ENCODE measurements at places on chromosomes 16 and 17.

DNA sequence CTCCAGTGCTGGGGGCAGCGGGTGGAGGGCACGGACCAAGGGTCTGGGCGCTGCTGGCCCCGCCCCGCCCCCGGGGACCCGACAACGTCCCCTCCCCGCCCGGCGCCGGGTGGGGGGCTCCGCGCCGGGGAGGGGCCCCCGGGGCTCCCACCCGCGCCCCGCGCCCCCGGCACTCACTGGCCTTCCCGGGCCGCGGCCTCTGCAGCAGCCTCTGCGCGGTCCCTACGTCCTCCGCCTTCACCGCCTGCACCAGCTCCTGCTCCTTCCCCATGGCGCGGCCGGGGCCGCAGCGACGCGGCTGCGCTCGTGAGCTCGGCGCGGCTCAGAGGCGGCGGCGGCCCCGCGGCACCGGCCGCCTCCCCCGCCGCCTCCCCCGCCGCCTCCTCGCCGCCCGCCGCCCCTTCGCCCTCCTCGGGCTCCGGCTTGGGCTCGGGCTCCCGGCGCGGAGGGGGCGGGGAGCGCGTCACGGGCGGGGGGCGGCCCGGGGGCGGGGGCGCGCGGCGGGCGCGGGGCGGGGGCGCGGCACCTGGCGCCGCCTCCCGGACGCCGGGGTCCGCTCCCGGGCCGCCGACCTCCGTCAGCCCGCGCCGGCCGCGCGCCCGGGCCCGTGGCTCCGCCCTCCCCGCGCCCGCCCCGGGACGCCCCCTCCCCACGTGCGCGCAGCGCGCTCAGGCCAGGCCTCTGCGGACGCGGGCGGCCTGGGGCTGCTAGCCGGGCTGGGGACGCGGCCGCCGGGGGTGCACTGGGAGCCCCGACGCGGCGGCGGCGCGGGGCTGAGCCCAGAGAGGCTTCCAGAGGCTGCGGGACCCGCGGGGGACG, at the start of gene CASKIN1:
CASKIN1 (minus strand) TSS at position 444 of the 819 bp plus-strand sequence; CDS start at position 271, 173 bp downstream.
- DNase-seq = peak; percentile 61

DNA sequence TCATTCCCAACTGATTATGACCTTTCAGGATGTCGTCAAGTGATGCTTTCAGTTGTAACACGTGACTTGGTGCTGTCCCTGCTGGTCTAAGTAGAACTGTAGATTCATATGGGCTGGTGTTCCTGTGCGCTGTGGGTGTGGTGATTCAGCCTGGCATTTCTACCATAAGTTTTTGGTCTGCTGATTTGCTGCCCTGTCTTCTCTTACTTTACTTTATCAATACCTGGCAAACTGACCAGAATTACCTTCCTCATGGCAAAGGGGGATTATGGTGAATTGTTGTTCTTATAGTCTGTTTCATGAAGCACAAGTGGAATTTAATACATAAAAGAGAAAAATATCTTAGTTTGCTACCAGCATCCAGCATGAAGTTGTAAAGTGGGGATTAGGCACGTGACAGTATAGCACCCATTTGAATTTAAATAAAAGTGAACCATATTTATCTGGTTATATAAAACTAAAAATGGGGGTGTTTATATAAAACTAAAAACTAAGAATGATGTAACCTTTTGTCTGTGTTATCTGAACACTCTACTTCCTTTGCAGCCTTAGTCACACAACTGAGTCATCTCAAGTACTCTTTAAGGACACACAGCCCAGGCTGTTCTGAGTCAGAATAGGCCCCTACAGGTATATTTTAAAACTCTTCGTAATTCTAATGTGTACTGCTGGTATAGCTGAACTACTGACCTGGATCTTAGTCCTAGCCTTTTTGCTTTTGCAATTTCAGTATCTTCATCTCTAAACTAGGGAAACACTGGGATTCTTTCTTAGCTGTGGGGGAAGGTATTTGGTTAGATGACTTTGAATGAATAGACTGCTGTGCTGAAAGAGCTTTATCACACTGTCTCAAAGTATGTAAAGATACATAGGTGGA, 28.3 kb downstream of the TTC19 start:
- no peak for DNase-seq

- DNase-seq = no peak
These were observed 32.2 kb upstream of the CCL2 start for GRCh38 chr17:34222722-34223497.

DNA sequence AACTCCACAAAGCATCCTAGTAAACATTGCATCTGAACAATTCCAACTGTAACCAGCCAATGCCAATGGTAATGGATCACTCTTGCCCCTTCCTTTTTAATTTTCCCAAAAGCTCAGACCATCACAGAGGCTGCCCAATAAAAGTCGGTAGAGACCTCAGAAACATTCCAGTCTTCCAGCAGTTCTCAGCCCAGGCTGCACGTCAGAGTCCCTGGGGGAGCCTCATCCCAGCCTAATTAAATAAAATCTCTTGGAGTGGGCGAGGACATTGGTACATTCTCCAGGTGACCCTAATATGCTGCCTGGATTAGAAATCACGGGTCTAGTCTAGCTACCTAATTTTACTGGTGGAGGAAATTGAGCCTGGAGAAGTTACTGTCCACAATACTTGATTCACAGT, 117.1 kb upstream of the MYOCD start:
- no peak for DNase-seq

DNA sequence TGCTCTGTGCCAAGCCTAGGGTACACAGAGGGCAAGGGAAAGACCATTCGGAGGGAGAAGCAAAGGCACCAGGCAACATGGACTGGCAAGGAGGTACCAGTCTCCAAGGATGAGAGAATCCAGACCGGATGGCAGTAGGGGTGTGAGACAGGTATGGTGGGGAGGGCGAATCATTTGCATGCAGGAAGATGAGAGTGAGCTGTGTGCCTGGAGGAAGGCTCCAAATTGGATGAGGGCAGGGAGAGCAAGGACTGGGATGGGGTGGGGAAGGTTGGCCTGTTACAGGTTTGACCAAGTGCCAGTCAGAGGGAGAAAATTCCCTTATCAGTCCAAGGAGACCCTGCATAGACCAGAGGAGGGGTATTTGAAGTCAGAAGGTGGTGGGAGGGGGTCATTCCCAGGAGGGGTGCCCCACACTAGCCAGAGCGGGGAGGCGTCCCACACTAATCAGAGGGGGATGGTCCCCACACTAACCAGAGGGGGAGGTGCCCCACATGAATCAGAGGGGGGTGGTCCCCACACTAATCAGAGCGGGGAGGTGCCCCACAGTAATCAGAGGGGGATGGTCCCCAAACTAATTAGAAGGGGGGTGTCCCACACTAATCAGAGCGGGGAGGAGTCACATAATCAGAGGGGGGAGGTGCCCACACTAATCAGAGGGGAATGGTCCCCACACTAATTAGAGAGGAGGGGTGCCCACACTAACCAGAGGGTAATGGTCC, 737 bp downstream of the CANT1 start:
- no peak for DNase-seq

GRCh38 chr17:1275962-1276736, 3.3 kb upstream of the TRARG1 start:
- DNase-seq = peak; percentile 25

DNA sequence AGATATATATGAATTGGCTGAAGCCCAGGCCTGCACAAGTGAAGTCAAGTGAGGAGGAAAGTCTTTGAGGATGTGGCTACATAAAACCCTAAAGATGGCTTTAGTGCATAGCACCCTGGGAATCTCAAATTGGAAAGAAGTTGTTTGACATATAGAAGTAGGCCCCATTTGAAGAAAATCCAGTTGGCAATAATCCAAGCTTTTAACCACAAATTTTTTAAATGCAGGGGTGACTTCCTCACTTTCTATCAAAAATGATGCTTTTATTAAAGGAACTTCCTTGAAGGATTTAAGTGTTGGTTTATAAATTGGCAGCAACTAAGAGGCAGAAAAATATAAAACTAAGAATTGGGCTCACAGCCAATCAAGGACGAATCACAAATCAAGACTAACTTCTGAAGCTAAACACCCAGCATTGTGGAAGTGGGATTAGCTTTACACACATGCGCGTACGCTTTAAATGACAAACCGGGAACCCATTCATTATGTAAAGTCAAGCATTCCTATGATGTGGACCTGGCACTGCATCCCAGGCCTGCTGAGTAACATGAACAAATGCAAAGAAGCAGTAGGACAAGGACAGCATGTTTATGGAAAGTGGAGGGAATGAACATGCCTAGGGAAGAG, 63.3 kb downstream of the NOG start:
- no peak for DNase-seq

GRCh38 chr16:77711775-77712174, 10.5 kb upstream of the NUDT7 start:
- no peak for DNase-seq

GRCh38 chr16:35210681-35211433, 1751.4 kb downstream of the TP53TG3F start:
- DNase-seq = no peak

DNA sequence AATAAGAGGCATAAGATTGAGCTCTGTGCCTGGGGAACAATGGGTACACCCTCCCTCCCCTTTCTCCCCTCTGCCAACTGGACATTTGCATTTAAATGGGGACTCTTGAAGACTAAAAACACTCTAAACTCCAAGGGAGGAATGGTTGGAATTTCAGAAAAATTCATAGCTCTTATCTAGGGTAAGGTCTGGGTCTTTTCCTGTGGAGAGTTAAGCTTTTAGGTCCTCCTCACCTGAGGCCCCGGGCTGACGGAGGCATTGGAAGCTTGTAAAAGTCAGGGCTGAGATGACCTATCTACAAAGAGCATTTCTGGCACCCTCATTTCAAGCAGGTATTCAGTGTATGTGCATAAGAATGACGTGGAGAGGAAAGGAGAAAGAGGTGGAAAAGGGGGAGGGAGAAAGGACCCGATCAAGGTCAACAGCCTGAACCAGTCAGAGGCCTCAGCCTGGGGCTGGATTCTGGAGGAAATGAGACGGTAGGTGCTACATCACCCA, 78.0 kb downstream of the RAP1GAP2 start:
- no peak for DNase-seq

- peak; percentile 97 for DNase-seq
These were observed at the start of gene ORC6 for GRCh38 chr16:46689365-46690280. Gene ORC6 (plus strand): TSS chr16:46689659. CDS start chr16:46689706, 47 bp downstream.

DNA sequence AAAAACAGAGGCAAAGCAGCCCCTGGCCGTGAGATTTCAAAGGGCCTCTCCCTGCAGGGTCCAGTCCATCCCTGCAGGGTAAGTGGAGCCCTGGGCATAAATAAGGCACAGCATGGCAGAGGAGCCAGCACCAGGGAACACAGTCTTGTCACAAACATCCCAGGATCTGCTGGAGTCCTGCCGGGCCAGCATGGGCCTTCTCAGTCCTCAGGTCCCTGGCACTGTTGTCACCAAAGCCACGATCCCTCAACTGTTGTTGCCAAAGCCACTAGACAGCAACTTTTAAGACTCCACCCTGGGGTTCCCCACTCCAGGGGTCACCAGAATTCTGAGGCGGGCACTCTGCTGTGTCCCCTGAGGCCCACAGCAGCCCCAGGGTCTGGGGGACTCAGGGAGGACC, 47.8 kb upstream of the BAHCC1 start:
- DNase-seq = no peak

DNA sequence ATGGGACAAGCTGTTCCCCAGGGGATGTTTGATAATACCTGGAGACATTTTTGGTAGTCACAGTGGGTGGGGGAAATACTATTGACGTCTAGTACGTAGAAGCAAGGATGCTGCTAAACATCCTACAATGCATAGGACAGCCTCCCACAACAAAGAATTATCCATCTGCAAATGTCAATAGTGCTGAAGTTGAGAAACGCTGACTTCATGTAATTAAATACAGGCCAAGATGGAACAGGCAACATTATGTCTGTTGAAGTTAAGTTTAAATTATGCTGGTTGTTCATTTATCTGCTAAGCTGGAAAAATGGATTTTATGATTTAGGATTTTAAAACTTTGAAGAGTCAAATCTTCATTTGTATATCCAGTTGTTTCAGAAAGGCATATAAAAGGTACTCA, 341.2 kb upstream of the DYNLRB2 start:
- DNase-seq = no peak

DNA sequence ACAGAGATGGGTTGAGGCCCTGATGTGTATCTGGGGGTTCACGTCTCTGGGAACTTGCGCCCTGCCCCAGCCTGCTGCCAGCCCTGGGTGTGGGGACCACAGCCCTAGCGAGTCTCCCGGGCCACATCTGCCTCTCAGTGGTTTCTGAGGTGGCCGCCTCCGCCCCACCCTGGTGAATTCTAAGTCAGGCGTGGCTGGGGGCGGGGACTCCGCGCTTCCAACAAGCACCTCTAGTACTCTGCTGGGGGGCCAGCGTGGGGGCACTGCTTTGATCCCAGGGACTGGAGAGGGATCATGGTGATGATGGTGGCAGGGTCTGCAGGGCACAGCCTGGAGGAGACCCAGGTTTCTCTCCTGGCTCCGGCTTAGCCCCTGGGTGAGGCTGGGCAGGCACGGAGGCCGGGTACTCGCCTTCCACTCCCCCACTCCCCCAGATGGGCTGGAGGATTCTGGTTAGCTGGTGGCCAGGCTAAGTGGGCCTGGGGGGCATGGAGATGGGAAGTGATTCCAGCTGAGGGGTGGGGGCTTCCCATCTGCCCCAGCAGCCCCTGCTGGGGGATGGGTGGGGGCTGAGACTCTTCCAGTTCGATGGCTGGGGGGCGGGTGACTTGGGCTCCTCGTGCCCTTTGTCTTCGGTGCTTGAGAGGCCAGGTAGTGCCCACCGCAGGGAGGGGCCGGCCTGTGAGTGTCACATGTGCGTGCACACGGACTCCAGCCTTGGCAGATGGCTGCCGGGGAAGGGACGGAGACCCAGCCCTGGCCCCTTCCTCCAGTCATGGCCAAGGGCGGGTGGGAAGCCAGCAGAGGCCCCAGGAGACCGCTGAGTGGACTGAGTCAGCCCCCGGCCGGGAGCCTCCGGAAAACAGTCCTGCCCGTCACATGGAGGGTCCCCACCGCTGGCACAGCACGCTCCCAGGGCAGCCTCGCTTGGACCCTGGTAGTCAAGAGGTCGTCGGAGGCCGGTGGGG, 3.9 kb downstream of the GLIS2 start:
- no peak for DNase-seq

DNA sequence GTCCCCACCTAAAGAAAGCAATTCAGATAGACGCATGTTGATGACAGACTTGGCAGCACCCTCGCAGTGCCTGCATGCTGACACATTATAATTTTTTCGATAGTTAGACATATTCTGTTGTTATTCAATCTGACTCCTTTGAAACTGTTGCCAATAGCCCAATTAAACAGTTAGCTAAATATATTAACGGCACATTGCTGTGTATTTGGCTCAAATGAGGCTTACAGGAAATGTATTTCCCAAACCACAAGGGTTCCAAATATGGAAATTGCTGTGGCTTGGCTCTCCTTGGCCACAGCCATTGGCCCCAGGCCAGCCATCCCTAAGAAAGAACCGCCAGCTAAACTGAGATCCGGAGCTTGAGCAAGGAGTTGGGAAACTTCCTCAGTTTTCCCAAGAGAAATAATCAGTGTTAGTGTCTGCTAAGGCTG, 31.1 kb downstream of the C16orf82 start:
- no peak for DNase-seq

GRCh38 chr17:80109066-80109660, 7.8 kb downstream of the GAA start:
- no peak for DNase-seq

- no peak for DNase-seq
These were observed 114.3 kb downstream of the ABCC1 start for GRCh38 chr16:16063683-16064082.

All from NCI-H146 (cell line).